Activated T-cell treated with anti-CD3 and anti-CD28 coated beads for 24 hours (primary cell): ENCODE measurements at places on chromosomes 6 and 20.

- no peak for DNase-seq
Observed at GRCh38 chr6:318243-318890, 26.1 kb downstream of the DUSP22 start.

- DNase-seq: no peak
Observed at GRCh38 chr20:54456423-54456822, 19.0 kb upstream of the DOK5 start.

GRCh38 chr20:9412309-9412708 lies 102.1 kb upstream of the LAMP5 start:
- no peak for DNase-seq

DNA sequence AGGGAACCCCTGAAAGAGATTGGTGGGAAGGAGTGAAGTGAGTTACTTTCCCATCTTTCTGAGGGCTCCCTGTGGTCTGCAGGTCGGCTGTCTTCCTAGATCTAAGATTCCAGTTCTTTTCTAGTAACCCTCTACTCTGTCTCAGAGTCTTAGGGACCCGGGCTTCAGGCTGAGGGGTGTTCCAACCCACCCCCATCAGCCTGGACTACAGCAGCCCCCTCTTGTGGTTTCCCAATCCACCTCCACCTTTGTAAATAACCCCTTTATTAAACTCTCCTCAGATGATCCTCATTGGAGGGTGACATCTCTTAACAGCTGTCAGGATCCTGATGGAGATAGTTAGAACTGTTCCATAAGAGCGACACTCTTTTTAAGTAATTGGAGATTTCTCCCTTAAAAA lies 300.4 kb downstream of the LRFN2 start:
- DNase-seq: no peak

GRCh38 chr20:6575912-6576401 lies 191.5 kb upstream of the BMP2 start:
- no peak for DNase-seq

GRCh38 chr20:19232997-19233794 lies 20.8 kb downstream of the SLC24A3 start:
- no peak for DNase-seq

DNA sequence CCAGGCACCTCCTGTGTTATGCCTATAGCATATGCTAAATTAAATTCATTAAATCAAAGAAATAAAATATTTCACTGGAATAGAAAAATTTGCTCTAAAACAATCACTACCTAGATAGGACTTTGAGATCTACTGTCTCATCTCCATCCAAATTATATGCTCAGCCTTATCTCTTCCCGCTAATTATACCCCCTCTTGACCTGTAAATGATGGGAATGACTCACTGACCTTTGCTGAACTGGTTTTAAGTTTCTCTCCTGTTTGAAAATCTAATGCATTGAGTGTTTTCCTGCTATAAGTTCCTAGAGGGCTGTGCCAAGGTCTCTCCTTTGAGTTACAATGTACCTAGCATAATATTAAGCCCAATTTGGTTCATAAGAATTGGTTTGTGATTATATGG lies 110.1 kb downstream of the BMP2 start:
- DNase-seq: no peak
